T-cell (primary cell): ENCODE measurements at places on chromosomes 3 and 15.

GRCh38 chr15:90435652-90436337 is 47.8 kb downstream of the IQGAP1 start:
- no peak for DNase-seq

GRCh38 chr3:24123596-24123995 is 178.5 kb downstream of the NR1D2 start:
- no peak for DNase-seq

- no peak for DNase-seq
Measured at GRCh38 chr3:145024700-145025099, 1053.1 kb downstream of the DIPK2A start.

- DNase-seq: no peak
Measured at GRCh38 chr3:165502707-165503106, 306.5 kb upstream of the SLITRK3 start.

DNA sequence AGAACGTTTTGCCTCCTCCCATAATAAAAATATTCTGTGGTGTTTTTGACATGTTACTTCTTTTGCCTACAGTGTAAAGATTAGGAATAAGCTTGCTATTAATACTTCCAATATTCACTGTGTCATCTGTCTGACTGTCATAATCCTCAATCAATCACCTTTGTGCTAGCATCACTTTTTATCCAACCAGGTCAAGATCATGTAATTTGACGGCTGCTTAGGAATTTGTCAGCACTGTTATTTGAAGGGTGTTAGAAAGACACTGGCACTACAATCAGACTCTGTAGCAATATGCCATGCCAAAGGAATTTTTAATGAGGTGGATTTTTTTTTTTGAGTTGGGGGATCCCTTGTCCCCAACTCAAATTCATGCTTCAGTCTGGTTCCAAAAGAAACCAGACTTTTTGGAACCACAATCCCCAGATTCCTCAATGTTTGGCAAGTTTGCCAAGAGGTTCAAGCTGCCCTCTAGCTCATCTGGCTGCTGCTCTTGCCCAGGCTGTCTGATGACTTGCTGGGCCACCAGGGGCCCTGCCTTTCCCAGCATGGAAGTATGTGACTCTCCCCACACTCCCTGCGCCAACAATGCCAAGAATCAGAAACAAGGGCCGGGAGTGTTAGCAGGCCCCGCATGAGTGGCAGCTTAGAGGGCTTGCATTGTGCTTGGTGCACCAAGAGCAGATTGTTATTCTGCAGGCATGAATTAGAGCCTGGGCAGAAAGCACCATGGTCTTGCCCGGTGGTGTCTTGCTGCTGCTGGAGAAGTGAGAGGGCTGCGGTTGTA is 58.6 kb upstream of the TSC22D2 start:
- DNase-seq: no peak

DNA sequence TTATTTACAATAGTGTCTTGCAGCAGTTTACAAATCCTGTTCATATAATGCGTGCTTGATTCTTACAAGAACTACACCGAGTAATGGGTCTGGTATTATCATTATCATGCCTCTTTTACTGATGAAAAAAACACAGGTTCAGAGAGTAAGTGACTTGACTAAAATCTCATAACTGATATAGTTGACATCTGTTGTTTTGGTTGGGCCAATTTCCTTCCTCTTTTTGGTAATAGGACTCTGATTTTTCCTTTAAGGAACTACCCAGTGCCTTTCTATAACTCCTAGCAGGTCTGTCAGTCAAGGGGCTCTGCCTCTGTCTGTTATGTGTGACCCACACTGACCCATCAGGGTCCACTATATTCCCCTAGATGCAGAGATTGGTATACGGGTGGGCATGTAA is 14.6 kb upstream of the BLOC1S6 start:
- DNase-seq: no peak

GRCh38 chr3:159902546-159903314 is 85.9 kb upstream of the IL12A start:
- DNase-seq: no peak

DNA sequence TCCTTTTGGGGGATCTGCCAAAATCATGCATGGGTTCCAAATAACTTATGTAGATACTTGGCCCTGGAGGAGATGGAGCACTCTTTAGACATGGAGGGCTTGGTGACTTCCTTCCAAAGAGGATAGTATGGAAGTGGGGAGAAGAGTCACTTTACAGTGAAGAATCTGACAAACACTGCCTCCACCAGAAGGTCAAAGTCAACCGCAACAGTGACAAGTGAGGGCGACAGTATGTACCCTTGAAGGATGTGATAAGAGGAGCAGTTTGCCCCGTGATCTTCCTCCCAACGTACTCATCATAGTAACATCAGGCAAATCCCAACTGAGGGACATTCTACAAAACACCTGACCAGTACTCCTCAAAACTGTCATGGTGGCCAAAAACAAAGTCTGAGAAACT is 62.0 kb downstream of the LMCD1 start:
- DNase-seq: no peak

DNA sequence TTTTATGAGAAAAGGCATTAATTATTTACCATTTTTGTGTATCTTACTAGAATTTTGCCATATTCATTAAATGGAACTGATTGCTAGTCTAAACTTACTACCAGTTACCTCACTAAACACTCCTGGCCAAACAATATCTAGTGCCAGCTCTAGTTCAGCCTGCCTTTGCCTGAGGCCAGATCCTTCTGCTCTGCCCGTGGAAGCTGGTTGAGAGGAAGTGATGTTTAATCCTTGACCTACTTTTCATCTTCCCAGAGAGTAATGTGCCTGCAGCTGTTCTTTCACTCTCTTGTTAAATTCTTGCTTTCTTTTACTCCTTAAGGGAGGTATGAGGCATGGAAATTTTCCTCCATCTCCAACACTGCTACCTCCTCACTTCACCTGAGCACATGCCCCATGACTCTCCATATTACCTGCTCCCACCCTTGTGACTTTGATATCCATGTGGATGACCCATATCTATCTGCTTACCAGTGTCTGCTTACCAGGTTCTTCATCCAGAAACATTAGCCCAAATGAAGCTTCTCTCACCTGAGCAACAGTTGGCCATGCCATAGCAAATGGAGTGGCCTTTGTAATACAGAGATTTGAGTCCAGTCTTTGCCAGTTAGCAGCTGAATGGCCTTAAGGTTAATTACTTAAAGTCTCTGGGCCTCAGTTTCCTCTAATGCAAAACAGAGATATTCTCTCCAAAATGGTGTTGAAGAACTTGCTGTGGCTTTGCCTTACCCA is 53.4 kb downstream of the UBE2E1 start:
- no peak for DNase-seq

DNA sequence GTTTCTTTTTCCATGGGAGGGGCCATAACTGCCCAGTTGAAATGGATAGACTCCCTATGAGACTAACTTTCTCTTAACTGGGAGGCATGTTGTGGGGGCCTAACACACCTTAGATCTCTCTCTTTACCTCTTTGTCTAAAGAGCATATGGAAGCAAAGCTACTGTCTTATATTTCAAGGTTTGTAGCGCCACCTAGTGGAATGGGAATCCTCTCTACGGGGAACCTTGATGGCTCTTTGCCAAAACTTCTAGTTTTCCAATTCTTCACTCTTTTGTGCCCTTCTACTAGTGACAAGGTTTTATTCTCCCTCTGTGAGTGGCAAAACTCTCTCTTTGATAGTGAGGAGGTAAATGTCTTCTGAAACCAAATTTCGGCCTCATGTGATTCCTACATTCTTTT is 1030.4 kb upstream of the CADM2 start:
- no peak for DNase-seq

- no peak for DNase-seq
Measured at GRCh38 chr3:27165321-27165721, 203.9 kb downstream of the NEK10 start.

DNA sequence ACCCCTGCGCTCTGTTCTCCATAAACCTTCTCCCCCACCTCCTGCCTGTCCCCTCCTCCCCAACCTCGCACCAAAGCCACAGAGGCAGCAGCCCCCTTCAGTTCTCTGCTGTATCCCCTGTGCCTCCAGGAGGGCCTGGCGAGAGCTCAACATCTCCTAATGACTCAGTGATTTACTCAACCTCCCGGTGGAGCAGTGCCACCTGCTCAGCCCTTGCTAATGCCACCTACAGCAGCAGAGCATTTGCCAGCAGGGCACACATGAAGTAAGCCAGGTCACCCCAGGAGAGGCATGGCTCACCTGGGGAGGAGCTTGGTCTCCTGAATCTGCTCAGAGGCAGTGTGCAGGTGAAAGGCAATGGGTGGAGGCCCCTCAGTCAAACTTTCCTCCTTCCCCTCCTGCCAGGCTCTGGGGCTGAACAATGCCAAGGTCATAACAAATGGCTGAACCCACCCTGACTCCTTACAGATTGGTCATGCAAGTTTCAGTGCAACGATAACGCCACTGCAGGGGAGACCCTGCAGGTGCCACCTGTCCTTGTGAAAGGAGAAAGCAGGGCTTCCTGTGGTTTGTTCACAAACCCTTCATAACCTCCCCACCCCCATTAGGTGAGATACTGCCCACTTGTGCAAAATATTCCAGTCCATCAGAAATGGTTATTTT is 19.8 kb downstream of the TRPM1 start:
- no peak for DNase-seq

- DNase-seq: no peak
Measured at GRCh38 chr3:63076357-63076756, 201.1 kb upstream of the CADPS start.

DNA sequence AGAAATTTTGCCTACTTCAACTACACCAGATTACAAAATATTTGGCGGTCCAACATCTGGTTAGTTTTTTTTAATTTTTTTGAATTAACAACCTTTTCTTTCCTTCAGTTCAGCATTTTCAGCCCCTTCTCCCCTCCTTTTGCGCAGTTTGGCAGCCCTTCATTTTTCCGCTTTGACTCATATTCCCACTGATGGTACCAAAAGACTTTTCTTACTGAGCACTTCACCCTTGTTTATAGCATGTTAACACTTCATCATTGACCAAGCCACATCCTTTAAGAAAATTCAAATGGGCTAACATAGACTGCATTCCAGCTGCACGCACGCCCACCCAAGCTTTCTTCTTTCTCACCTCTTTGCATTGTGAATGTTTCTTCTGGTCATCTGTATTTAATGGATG is 49.7 kb downstream of the SEMA6D start:
- DNase-seq: no peak
